GM23338 (cell line): ENCODE measurements at places on chromosomes 5 and 9.

GRCh38 chr9:8599937-8600336 lies 800.4 kb upstream of the DMAC1 start:
- DNase-seq = peak; percentile 71

- no peak for DNase-seq
These were observed 16.0 kb upstream of the PHF19 start for GRCh38 chr9:120892748-120893610.

GRCh38 chr5:1153428-1153827 lies 41.6 kb upstream of the SLC12A7 start:
- no peak for DNase-seq

DNA sequence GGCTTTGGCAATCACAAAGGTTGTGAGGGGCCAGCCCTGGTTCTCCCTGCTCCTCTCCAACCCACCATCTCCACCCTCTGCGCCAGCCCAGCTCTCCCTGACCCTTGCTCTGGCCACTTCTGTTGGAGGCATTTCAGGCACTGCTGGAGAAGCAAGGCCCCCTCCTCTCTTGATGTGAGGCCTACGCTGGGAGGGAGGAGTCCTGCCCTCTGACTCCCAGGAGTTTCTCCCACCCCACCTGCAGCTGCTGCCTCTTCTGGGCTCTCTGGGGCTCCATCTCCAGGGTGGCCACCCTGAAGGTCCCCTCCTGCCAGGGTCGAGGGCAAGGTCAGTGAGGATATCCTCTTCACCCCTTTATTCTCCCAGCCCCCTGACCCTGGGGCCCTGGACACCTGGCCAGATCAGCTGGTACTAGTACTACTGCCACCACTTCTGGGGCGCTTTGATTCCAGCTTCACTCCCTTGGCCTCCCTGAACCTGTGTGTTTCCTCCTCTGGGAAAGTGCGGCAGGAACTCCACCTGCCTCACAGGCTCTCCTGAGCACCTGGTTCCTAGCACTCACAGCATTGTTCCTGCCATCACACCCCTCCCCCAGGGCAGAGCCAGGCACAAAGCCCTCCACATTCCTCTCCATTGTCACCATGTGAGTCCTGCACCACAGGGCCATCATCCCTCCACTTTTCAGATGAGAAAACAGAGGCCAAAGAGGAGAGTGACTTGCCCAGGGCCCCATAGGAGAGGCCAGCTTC lies 23.8 kb upstream of the TDRD7 start:
- peak; percentile 43 for DNase-seq

- DNase-seq = no peak
These were observed 14.6 kb downstream of the SMARCA2 start for GRCh38 chr9:2029666-2030170.

DNA sequence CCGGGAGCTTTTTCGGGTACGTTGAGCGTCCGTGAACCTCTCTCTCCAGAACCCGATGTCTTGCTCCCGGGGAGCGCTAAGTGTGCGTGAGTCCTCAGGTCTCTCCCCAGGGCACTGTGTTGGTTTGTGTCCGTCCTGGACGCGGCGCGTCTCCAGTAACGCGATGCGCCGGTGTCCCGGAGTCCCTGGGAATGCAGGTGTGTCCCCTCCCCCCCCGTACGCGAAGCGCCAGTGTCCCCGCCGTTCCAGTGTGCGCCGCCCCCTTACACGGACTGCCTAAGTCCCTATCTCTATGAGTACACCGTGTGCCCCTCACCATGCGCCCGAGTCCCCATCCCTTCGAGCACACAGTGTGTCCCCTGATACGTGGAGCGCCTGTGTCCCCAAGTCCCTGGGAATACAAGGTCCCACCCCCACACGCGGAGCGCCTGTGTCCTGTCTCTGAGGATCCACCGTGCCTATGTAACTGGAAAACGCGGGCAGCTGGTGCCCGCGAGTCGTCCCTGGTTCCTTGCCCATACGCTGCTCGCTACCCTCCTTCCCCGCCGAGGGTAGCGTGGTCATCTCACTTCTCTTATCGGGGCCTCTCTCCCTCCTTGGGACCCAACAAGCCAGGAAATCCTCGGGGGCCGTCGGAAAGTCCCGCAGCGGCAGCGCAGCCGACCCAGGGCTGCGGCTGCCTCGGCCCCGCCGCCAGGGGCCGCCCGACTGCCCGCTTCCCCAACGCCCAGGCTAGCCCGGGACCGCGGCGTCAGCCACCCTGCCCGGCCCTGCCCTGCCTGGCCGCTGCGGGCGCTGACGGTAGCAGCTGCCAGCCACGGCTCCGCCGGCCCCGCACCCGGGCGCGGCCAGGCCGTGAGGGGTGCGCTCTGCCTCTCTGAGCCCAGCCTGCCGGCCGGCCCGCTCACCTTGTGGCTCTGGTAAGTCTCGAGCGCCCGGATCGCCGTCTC lies 709 bp downstream of the ELL2 start:
- DNase-seq = peak; percentile 86

- DNase-seq = no peak
These were observed 227.3 kb downstream of the LURAP1L start for GRCh38 chr9:13001989-13002580.

DNA sequence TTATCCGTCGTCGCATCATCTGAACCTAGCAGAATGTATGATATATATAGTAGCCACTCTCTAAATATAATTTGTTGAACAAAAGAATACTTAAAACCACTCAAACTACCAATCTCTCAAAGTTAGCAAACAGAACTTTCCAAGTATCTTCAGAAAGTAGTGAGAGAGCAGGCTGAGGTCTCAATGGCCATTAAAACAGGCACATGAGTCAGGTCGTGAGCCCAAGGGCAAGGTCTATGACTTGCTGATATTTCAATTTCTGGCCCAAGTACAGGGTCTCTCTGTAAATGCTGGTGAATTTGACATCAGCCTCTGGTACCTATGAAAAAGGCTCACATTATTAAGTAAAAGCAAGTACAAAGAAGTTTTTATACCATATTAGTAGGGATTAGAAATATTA lies 95.1 kb downstream of the GPR21 start:
- no peak for DNase-seq

DNA sequence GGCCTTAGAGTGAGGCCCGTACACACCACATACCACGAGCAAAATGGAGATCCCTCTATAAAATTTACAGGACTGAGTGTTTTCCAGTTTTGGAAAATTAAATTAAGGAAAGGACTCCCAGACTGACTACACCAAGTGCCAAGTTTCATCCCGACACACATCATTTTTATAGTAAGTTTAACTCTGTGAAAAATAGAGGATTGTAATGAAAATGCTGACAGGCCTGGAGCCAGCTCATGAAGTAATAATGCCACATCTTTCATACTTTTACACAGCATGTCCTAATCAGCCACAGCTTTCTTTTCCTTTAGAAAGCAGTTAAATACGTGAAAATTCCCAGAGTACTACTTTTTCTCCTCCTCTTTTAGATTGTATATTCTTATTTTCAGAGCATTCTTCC lies 169.2 kb downstream of the SAXO1 start:
- no peak for DNase-seq

DNA sequence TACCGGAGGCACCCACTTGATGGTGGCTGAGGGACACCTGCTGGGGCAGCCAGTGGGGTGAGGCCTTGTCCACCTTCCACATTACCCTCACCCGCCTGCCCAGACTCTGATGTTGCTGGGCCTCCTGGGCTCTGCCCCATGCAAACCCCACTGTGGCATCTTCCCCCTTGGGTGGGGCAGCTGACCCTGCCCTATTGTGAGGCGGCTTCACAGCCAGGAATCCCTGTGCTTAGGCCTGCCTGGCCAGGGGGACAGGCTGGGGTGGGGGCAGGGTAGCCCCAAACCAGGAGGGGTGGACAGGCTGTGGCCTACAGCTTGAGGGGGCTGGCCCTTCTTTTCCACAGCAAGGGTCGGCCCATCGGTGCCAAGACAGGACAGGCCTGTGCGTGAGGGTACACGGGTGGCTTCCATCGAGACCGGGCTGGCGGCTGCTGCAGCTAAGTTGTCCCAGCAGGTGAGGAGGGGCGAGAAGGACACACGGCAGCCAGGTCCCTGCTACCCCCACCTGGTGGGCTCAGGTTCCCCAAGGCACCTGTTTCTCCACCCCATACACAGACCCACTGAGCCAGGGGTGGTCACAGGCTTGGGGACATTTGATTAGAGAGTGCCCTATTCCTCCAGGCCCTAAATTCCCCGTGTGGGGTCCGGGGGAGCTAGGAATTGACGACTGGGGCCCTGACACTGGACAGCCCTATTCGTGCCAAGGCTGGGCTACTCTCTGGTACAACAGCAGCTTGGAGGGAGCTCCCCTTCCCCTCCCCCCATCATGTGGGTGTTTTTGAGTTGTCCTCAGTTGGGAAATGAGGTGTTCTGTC lies 99.2 kb downstream of the PHF2 start:
- DNase-seq = no peak

GRCh38 chr5:76165711-76166374 lies 82.7 kb downstream of the SV2C start:
- no peak for DNase-seq
